Left lung (tissue), 14 donors: ENCODE measurements at places on chromosomes 1 and 21.

GRCh38 chr1:84795966-84796600, 96.9 kb downstream of the LPAR3 start:
- DNase-seq, result no peak

DNA sequence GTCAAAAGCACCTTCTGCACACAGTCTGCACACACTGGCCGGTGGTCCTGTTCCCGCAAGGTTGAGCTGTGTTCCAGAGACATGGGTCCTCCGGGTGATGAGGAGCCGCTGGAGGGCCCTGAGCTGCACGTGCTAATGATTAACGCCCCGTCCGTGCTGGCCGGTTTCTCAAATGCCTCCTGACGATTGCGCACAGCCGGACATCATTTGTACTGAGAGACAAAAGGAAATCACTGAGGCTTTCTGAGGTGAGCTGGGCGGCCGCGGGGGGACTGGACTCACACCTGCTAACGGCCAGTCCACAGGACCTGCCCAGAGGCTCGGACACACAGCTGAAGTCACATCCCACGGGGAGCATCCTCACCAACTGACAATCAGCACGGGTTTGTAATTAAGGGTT, 29.2 kb downstream of the POFUT2 start:
- DNase-seq, result no peak

DNA sequence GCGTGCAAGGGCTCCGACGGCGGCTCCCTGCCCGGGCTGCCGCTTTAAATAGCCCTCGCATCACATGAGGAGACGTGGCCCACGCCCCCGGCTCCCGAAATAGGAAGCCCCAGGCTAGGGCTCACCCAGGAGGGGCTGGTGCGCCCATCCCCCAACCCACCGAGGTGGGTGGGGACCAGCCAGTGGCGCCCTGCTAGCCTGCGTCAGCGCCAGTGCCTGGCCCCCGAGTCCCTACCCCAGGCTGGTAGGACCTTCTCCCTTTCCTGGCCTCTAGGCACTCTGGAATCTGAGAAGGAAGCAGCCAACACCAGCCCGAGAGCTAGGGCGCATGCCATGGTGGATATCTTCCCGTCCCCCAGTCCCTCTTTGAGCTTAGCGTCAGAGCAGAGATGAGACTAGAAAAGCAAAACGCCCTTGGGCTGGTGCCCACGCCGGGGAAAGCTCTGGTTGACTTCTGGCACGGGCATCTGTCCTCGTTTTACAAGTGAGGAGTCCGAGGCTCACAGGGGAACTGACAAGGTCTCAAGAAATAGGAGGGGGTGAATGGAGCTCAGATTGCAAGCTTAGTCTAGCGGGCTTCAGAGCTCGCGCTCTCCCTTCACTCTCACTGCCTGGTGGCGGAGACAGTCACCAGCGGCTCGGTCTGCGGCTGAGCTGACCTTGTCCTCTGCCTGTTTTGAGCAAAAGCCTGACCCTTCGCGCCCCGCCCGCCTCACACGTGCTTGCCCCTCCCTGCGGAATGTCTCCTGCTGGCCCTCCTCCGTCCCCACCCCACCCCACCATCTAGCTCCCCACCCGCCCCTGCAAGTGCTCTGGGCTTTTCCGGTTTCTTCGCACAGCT, at the start of gene FABP3:
FABP3 (minus strand) TSS at position 21 of the 841 bp plus-strand sequence. CDS start 62 bp downstream, outside the sequence.
- DNase-seq, result peak; percentile 88

DNA sequence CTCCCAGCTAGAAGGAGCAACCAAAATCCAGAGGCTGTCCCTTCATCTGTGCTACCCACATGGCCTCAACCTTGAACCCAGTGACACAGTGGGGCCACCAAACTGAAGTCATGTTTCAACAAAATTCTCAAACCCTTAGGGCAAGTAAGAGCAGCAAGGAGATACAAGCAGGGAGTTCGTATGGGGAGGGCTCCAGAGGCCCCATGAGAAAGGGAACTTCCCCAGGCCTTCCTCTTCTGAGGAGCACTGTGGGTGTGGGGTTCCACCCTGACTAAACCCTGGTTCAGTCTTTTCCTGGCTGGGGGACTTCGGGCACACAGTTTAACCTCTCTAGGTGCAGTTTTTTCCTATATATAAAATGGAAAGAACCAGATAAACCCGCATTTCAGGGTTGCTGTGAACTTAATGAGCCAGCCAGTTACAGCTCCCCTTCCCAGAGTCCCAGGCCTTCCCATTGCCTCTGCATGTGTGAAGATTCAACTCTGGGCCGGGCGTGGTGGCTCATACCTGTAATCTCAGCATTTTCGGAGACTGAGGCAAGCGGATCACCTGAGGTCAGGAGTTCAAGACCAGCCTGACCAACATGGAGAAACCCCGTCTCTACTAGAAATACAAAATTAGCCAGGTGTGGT, 8.0 kb upstream of the THEMIS2 start:
- no peak for DNase-seq

DNA sequence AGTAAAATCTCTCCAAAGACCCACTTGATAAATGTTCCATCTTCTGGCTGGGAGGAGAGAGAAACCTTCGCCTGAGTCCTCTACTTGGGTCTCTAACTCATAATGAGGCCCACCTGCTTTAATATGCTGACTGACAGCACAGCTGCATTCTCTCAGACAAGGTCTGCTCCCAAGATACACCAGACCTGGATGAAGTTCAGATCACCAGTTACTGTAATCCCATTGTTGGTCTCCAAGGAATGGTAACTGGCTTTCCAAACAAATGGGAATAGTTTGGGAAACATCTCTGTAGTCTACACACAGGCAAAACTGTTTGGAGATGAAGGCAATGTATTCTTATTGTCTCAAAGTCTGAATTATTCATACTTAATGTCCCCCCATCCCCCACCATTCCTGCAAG, 27.9 kb upstream of the COL24A1 start:
- DNase-seq, result no peak

DNA sequence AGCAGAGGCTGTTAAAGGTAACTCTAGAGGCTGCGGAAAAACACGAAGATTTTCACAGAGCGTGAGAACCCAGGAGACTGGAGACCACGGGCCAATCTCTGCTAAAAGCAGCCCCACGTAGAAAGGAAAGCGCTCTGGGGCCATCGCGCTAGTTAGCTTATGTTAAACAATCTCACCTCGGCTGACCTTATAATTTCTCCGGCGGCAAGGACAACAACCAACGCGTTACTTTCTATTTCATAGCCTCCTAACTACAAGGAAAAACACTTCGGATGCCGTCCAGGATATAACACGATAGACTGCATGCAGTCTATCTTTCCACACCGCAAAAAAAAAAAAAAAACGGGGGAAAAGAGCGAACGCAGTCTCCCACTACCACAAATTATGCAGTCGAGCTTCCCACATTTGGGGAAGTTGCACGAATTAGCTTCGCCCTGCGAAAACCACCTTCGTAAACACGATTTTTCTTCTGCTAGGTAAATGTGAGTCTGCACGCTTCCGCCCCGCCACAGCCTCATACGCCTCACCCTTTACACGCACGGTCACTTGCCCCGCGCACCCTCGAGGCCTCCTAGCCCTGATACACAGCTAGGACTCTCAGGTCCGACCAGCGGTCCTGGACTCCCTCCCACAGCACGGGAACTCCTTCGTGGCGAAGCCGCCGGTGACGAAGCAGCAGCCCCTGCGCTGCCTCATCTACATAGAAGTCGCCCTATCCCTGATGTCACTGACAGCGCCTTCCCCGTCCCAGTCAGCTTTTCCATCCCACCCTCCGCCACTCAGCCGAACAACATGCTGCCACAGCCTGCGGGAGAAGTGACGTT, 87.8 kb downstream of the PRKAB2 start:
- DNase-seq, result peak; percentile 80
